ENCODE measurements at places on chromosomes 1 and 21. TPM values are rescaled to one million over a fixed set of nuclear protein-coding genes. Genes with fewer than 3 reads are reported as not detected.

Gene MFN2
- total RNA-seq: 25.8 TPM

Gene TACSTD2
- 40.1 TPM for total RNA-seq

Gene RIMKLA
- total RNA-seq: 1.9 TPM

Gene FAM20B
- total RNA-seq: 24.6 TPM

Gene ACTL8
- total RNA-seq: not detected

Gene FCGR3A
- 2.8 TPM for total RNA-seq

Gene H6PD
- total RNA-seq: 16.8 TPM

Gene ZNF436
- 3.9 TPM for total RNA-seq

Gene CDK18
- 7.7 TPM for total RNA-seq

Gene PLCH2
- total RNA-seq: 2.8 TPM
